ENCODE measurements at places on chromosomes 2 and 18. TPM values are rescaled to one million over a fixed set of nuclear protein-coding genes. Genes with fewer than 3 reads are reported as not detected.

Gene NMUR1
- total RNA-seq: 8.1 TPM

Gene GPR45
- not detected for total RNA-seq

Gene CAB39
- total RNA-seq: 186 TPM

Gene DSEL
- 0.02 TPM for total RNA-seq

Gene IL36B
- not detected for total RNA-seq

Gene PROKR1
- total RNA-seq: not detected

Gene TRIM54
- total RNA-seq: not detected

Gene SIX2
- not detected for total RNA-seq

Gene IL1RN
- total RNA-seq: 0.70 TPM

Gene MAP3K2
- 52.8 TPM for total RNA-seq

Gene ACADL
- not detected for total RNA-seq

Gene DSG3
- not detected for total RNA-seq

Gene SCN9A
- 1.9 TPM for total RNA-seq

Gene REG3A
- total RNA-seq: not detected

Gene ABCG8
- total RNA-seq: not detected

Gene RAB12
- total RNA-seq: 15.4 TPM

Gene LRATD1
- not detected for total RNA-seq

Gene ACMSD
- not detected for total RNA-seq

Gene PSTPIP2
- 25.6 TPM for total RNA-seq

Gene POTEI
- total RNA-seq: not detected

Gene FOXD4L1
- total RNA-seq: 0.50 TPM

Gene SFT2D3
- total RNA-seq: 4.4 TPM

Gene IL37
- not detected for total RNA-seq

Gene GRHL1
- total RNA-seq: 1.0 TPM
